Activated CD4-positive, alpha-beta T cell treated with anti-CD3 and anti-CD28 coated beads for 1 hour (primary cell): ENCODE measurements at places on chromosomes 3 and 15.

DNA sequence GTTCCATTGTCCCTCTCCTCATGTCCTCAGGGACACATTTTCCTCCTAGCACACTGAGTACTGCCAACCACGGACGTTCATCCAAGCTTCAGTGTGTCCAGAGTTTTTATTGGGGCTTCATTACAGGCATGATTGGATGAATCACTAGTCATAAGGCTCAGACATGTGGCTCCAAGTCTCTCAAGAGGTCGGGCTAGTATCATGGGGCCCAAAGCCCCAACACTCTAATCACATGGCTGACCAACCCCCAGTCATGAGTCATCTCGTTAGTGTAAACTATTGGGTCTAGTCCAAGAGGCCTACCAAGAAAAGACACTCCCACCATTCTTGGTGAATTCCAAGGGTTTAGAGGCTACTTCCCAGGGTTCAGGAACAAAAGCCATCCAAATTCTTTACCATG, 4.4 kb downstream of the TERC start:
- DNase-seq, result no peak

DNA sequence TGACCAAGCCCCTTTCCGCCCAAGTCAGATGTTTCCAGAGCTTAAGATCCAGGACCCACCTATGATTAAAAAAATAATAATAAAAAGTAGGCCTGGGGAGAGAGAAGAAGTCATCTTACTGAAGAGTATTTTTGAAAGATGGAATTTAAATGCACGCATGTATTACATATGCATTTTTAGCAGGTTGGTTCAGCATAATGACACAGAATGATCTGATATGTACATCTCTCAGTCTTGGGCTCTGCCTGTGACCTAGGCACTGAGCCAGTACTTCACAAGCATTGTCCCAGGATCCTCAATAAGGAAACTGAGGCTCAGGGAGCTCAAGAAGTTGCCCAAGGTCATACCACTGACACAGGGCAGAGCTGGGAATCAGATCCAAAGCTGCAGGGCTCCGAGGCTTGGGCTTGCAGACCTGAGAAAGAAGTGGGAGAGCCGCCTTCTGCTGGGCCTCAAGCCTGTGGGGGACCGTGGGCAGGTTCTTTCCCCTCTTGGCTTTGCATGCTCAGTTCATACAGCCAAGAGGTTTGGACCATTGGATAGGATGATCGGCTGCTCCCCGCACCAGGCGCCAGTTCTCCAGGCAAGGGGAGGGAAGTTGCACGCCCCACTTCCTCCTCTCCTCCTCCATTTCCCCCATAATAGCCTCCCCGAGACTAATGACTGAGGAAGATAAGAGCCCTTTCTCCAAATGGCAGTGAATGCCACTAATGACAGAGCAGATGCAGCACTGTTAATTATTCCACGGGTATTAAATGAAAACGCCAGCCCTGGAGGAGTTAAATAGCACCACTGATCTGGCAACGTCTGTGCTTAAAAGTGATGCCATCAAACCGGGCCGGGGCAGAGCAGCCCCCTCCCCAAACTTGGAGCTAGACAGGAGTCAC, 6.9 kb downstream of the SLC6A1 start:
- DNase-seq, result no peak

DNA sequence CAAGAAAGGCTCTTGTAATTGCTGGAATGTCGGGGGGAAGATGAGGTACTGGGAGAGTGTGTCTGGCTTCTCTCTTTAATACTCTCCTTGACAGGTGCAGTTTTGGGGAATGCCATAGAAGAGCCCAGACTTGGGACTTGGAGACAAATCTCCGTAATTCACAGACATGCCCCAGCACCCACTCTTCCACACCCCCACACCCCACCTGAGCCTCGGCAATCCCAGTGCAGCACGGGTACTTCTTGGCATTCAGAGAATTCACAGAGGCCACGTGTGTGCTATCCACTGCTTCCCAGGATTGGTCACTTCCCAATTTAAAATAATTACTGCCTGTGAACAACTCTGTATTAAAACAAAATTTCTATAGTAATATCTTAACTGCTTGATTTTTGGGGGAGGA, 43.9 kb downstream of the TRIM71 start:
- DNase-seq, result no peak

DNA sequence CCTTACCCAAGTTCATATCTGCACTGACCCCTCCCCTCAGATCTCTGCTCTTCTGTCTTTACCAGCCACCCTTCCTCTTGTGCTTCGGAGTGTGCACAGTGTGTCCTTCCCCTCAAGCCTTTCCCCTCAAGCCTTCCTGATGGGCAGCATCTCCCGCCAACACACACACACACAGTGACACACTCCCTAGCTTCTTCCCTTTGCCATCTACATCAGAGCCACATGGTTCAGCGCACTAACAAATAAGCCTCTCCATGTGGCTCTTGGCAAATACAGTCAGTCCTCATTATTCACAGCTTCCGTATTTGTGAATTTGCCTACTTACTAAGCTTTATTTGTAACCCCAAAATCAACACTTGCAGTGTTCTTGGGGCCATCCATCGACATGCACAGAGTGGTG, 37.5 kb downstream of the SH3BP5 start:
- DNase-seq, result no peak

- DNase-seq, result no peak
Measured at GRCh38 chr3:8517487-8517886, 15.9 kb downstream of the LMCD1 start.

DNA sequence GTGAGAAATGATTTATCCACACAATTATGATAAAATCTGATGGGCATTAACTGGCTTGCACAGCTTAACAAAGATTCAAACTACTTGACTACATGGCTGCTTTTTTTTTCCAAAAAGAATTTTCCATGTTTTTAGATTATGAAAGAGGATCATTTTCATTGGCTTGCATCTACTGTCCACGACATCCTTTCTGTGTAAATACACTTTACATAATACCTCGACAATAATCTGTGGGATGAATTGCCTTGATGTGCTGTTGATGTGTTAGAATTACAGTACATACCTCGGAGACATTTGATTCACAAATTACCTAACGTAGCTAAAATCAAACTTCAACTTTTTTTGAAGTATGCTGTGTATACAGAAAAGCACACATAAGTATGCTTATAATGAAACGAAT, 104.4 kb downstream of the PPP2R3A start:
- no peak for DNase-seq

DNA sequence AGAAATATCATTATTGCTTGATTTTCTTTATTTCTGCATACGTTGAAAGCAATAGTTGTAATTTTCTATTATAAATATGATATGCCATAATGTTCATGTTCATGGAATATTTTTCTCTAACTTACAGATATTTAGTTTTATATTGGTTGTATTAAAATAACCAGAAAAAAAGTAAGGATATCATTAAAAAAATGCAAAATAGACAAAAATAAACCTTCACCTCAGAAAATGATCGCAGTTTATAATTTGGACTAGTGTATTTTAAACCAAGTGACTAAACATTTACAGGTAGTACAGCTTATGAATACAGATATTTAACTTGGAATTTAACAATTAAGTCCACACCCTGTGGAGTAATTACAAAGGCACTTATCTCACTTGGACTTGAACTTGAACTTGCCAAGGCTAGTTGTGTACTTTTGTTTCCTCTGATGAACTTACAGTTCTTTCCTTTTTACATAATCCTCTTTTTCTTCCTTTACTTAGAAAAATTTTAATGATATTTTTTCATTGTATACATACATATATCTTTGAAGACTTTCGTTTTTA, 156.7 kb downstream of the CHL1 start:
- DNase-seq, result no peak

DNA sequence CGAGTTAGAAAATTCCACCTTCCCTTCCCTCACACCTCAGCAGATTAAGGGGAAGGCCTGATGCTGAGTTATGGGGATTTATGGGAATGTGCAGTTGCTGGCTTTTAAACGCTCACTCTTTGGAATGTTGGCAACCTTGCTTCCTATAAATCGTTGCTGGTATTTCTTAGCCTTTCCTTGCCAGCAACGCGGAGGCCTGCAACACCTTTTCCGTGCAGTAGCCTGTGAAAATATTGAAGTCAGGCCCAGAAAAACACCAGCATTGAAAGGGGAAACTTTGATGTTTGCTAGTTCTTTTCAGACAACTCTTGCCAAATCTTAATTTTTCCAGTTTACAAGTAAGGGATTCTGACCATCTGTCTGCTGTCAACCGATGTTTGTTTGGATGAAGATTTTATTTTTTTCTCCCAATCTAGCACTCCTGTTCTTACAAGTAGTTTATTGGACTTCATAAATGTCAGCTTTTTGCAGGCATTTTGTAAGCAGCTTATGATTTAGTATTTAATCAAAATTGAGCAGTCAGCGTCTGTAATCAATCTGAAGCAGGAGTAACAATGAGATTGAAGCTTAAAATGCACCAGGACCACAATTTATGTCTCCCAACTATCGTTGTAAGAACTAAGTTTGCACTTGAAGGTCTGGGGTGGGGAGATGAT, 251.0 kb downstream of the RPLP1 start:
- no peak for DNase-seq

DNA sequence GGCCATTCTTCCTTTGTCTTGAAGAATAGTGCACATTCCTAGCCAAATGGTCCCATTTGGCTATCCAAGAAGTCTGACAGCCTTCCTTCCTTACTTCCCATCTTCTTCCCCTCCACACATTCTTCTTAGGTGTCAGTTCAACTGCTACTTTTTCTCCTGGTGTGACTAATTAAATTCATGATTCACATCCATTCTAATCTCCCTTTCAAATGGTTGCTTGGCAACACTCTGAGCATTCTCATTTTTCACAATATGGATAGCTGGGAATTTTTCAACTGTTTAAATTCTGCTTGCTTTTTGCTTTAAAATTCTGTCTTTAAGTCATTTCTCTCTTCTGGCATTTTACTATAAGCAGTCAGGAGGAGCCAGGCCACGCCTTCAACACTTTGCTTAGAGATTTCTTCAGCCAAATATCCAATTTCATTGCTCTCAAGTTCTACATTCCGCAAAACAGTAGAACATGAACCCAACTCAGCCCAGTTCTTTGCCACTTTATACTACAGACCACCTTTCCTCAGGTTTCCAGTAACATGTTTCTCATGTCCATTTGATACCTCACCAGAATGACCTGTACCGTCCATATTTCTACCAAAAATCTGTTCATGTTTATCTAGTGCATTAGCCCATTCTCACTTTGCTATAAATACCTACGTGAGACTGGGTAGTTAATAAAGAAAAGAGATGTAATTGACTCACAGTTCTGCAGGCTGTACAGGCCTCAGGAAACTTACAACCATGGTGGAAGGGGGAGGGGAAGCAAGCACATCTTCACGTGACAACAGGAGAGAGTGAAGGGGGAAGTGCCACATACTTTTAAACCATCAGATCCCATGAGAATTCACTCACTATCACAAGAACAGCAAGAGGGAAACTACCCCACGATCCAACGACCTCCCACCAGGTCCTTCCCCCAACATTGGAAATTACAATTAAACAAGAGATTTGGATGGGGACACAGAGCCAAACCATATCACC, 31.9 kb upstream of the MCF2L2 start:
- DNase-seq, result no peak

- DNase-seq, result no peak
Measured at GRCh38 chr15:73361337-73361736, 7.4 kb downstream of the HCN4 start.

DNA sequence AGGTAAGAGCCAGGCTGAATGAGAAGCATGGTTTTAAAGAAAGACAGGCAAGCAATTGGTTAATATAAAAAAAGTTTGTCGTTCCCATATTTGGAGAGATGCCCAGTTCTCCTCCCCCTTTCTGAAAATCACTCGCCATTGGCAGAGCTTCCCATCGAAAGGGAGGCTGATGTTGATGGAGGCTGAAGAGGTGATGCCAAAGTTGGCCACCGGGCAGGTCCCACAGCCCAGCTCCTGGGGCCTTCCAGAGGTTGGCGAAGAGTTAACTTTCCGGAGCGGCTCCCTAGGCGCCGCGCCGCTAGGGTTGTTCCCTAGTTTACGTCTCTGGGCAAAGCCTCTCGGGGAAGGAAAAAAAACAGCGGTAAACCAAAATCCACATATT, 793 bp downstream of the PCOLCE2 start:
- no peak for DNase-seq

GRCh38 chr15:48888836-48889235, 10.9 kb downstream of the EID1 start:
- DNase-seq, result no peak

DNA sequence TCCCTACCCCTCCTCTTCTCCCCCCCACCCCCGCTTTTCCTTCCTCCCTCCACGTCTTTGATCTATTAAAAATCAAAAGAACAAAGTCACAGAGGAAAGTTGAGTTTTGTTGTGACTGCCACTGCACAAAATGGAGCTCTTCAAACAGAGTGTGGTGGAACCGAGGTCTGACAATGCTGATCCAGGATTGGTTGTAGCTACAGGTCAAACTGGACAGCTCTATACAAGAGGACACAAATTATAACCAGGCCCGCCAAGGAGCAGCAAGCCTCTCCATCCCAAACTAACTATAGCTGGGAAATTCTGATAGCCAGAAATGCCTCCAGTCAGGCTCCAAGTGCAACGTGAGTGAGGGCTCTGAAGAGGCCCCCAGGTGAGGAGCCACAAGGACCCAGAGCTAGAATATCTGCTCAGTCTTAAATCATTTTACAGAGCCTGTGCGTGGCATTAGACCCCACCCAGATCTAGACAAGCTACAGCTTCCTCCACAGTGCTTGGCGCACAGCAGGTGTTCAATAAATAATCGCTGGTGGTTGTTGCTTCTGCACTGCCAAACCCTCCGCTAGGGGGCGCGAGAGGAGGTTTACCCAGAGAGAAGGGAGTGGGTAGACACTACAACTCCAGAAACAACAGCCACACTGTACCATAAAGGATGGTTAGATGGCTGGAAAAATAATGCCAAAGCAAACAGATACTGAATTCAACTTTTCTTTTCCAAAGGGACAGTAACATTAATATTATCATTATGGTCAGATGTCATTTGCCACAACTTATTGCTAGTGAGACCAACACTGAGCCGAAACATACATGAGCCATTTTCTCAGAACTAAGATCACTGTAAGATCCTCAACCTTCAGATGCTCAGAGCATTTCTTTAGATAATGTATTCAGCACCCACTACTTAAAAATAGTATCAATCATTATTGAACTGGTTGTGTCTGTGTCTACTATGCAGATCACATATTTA, 44.6 kb downstream of the ZIC4 start:
- no peak for DNase-seq

GRCh38 chr3:151145713-151146070, 57.3 kb downstream of the GPR171 start:
- DNase-seq, result no peak

GRCh38 chr3:28940994-28941393, 339.9 kb upstream of the RBMS3 start:
- DNase-seq, result no peak

DNA sequence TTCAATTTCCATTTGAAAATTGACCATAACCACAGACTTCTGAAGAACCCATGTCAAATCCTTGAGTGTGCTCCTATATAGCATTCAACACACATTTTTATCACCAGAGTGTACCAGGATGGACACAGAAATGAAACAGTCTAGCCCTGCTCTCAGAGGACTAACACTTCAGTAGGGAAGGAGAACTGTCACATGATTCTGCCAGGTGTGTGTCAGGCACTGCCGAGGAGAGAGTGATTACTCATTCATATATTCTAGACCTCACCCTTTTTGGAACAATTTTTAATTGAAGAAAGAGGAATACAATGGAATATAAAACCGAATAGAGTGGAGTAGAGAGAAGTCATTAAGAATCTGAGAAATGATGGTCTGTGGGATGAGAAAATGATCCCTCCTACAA, 125.8 kb downstream of the ERC2 start:
- DNase-seq, result no peak
